ENCODE measurements at places on chromosomes 2 and 18.

- DNase-seq, result no peak
These were observed 96.5 kb downstream of the ZFP36L2 start for GRCh38 chr2:43129676-43130547.

- DNase-seq, result no peak
These were observed 129.3 kb upstream of the HAAO start for GRCh38 chr2:42921721-42922120.

GRCh38 chr18:28412521-28412920, 235.6 kb upstream of the CDH2 start:
- DNase-seq, result no peak

DNA sequence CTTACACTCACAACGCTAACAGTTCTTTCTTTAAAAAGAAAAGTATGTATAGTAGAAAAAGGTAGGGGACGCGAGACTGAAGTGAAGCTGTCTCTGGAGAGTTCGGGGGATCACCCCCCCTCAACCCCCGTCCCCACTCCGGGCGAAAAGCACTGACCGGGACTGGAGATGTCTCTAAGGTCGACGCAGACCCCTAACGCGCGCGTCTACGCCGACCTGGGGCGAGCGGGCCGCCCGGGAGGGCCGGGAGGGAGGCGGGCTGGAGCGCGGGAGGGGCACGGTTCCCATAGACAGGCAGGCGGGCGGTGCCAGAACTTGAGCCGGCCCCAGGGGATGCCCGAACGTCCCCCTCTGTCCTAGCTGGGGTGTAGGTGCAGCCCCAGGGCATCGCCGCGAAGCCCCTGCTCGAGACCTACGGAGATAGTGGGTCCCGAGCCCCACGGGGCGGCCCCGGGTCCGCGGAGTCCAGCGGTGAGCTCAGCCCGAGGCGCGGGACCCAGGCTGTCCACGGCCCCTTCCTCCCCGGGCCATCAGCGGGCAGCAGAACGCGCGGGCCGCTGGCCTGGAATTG, 82.2 kb downstream of the CHRNA1 start:
- no peak for DNase-seq

DNA sequence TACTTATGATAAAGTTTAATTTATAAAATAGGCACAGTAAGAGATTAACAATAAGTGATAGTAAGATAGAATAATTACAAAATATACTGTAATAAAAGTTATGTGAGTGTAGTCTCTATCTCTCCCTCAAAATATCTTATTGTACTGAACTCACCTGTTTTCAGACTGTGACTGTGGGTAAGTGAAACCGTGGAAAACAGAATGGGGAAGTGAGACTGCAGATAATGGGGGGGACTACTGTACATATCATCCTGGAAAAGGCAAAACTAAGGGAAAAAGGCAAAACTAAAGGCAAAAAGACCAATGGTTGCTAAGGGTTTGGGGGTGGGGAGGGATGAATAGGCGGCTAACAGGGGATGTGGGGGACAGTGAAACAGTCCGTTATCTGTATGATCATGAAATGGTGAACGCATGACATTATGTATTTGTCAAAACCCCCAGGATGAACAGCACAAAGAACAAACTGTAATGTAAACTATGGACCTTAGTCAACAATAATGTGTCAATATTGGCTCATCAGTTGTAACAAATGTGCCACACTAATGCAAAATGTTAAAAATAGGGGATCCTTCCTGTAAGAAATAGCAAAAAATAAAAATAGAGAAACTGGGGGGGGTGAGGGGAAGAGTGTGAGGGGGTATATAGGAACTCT, 93.8 kb downstream of the EPB41L3 start:
- DNase-seq, result no peak

All from stimulated activated CD8-positive, alpha-beta memory T cell treated with anti-CD3 and anti-CD28 coated beads, Interleukin-7, amount 100 ng/mL, for 4 hours (primary cell).